GF-D8 (cell line): ENCODE measurements at places on chromosomes 11 and 22.

DNA sequence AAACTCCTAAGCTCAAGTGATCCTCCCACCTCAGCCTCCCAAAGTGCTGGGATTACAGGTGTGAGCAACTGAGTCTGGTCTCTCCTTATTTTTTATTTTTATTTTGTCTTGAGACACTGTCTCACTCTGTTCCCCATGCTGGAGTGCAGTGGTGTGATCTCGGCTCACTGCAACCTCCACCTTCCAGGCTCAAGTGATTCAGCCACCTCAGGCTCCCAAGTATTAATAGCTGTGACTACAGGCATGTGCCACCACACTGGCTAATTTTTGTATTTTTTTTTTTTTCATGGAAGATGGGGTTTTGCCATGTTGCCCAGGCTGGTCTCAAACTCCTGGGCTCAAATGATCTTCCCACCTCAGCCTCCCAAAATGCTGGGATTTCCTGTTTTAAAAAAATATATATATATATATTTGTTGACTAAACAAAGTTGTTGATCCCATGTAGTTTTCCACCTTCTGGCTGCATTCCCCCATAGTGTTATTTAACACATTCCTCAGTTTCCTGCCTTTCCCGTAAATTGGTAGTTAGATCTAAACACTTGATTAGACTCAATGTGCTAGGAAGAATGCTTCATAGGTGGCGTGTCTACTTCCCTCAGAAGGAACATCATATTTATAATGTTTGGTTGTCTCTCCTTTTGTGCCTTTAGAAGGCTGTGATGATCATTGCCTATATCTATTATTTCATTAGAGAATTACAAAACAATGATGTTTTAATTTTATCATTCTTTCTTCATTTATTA lies 38.8 kb downstream of the LRRC32 start:
- no peak for DNase-seq

DNA sequence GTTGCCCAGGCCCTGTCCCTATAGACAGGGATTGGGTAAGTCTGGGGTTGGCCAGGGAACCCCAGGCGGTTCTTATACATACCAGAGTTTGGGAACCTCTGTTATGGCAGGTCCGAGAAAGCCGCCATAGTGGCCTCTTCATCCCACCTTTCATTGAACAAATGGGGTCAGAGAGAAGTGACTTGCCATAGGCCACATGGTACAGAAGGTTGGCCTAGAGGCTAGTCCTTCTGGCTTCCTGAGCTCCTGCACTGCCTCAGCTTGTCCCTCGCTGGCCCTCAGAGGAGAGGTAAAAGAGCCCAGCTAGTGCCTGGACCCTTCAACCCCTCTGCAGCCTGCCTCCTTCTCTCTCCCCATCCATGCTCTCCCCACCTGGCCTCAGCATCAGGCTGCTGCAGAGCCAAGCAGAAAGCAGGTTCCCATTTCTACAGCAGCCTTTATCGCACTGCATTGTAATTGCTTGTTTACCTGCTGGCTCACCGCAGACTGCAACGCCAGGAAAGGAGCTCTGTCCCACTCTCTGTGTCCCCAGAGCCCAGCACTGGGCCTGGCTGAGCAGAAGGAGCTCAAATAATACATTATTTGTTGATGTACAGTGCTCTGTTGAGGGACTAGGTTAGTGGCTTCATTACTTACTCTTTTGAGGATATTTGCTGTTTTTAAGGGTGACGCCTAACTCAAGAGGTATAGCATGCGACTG lies 103.6 kb downstream of the TRIM29 start:
- DNase-seq: no peak

GRCh38 chr11:64492561-64492960 lies 98.5 kb upstream of the SLC22A12 start:
- peak; percentile 80 for DNase-seq

GRCh38 chr11:6596239-6596877 lies 7.1 kb downstream of the RRP8 start:
- DNase-seq: no peak

GRCh38 chr22:50136581-50137015 lies 33.9 kb upstream of the PANX2 start:
- no peak for DNase-seq

DNA sequence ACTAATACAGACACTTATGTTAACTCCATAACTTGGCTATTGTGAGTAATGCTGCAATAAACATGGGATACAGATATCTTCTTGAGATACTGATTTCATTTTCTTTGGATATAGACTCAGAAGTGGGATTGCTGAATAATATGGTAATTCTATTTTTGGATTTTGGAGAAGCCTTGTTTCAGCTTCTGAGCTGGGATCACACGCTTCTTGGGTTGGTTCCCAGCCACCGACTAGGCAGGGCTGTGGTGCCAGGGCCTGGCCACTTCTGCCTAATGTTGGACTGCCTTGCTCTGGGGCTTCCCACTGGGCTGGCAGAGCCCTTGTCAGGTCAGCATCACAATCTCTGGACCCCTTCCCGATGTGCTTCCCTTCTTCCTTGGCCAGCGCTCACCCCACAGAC lies 14.0 kb upstream of the MCHR1 start:
- no peak for DNase-seq

- no peak for DNase-seq
These were observed 15.2 kb downstream of the PHLDB1 start for GRCh38 chr11:118622376-118623268.
